ENCODE measurements at places on chromosomes 6 and 20. TPM values are rescaled to one million over a fixed set of nuclear protein-coding genes. Genes with fewer than 3 reads are reported as not detected.

The FOXF2 gene
- total RNA-seq: not detected

DNA sequence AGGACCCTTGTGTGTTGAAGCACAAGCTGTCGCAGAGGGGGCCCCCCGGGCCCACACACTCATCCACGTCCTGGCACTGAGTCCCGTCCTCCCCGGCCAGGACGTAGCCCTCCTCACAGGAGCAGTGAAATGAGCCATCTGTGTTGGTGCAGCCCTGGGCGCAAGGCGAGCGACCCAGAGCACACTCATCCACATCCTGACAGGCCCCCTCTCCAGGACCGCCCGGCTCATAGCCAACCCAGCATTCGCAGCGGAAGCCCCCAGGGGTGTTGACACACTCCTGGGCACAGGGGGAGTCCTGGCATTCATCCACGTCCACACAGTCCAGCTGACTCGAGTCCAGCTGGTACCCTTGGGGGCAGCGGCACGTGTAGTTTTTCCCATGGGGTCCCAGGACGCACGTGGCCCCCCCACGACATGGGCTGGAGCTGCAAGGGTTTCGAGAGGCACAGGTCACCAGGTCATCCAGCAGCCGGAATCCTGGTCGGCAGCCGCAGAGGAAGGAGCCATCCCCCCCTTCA is 1.2 kb downstream of the CD93 start:
- H3K36me3 ChIP-seq: no peaks in the 10 kb centered on the region
- H3K4me1 ChIP-seq: no peaks in the 10 kb centered on the region
- peak overlapping the region; percentile 95 for H3K27ac ChIP-seq

DNA sequence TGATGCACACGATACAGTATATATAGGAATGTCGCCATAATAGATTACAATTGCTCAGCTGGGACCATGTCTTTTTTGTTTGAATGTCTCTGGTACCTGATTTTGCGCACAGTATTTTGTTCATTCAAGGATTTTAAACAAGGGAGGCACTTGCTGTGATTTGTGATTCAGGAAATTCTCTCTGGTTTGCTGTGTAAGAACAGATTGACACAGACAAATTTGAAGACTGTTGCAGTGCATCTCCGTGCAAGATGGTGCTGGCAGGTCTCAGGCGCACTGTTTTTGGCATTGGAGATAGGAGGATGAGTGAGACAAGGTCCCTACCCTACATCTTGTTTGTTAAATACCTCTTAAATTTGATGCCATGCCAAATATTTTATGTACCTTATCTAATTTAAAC is 2.5 kb downstream of the MAPRE1 start:
- H3K4me1 ChIP-seq: no peaks in the 10 kb centered on the region
- H3K4me3 ChIP-seq: no peak overlapping the region
- H3K27me3 ChIP-seq: no peaks in the 10 kb centered on the region
- H3K36me3 ChIP-seq: peaks cover 10% of the 10 kb centered on the region

- H3K36me3 ChIP-seq: no peaks in the 10 kb centered on the region
- no peaks in the 10 kb centered on the region for H3K27me3 ChIP-seq
- DNase-seq: no peak
- H3K4me1 ChIP-seq: no peaks in the 10 kb centered on the region
- no peak overlapping the region for H3K4me3 ChIP-seq
These were observed 42.2 kb upstream of the IFNGR1 start for GRCh38 chr6:137261361-137261760.

DNA sequence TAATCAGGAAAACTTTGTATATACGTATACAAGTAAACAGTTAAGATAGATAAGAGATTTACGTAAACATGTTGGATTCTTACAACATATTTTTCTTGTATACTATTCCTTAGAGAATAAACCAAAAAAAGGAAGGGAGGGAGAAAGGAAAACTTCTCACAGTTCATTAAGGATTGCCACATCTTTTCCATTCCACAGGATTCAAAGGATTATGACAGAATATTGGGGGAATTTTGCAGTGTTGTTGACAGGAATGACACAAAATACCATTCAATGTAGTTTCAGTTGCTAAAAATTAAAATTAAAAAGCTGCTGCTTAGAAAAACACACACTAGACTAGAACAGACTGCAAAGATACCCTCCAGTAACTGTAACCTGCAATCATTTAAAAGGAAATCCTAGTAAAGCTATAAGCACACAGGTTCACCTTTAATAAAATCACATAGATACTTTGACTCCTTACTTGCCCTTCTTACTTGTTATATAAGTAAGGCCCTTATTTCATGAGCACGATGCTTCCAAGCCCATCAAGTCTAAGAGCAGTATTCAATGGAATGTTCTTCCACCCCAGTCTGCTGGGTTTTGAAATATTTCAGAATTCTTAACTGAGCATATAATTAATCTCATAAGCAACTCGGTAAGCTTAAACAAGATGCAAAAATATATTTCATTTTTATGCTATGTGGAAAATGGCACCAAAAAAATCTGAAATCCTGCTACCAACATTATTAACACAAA is 107.8 kb downstream of the SMLR1 start:
- H3K27ac ChIP-seq: no peak overlapping the region
- no peak for DNase-seq
- H3K4me1 ChIP-seq: no peaks in the 10 kb centered on the region
- no peaks in the 10 kb centered on the region for H3K36me3 ChIP-seq

GRCh38 chr6:152356662-152357061 is 280.5 kb downstream of the SYNE1 start:
- H3K27me3 ChIP-seq: no peaks in the 10 kb centered on the region
- H3K4me1 ChIP-seq: no peaks in the 10 kb centered on the region
- H3K4me3 ChIP-seq: no peak overlapping the region
- H3K36me3 ChIP-seq: no peaks in the 10 kb centered on the region
- no peak for DNase-seq

GRCh38 chr6:5782783-5783547 is 223.8 kb downstream of the NRN1 start:
- no peaks in the 10 kb centered on the region for H3K27me3 ChIP-seq
- H3K4me1 ChIP-seq: no peaks in the 10 kb centered on the region
- H3K4me3 ChIP-seq: no peak overlapping the region

The LHFPL5 gene
- not detected for total RNA-seq

DNA sequence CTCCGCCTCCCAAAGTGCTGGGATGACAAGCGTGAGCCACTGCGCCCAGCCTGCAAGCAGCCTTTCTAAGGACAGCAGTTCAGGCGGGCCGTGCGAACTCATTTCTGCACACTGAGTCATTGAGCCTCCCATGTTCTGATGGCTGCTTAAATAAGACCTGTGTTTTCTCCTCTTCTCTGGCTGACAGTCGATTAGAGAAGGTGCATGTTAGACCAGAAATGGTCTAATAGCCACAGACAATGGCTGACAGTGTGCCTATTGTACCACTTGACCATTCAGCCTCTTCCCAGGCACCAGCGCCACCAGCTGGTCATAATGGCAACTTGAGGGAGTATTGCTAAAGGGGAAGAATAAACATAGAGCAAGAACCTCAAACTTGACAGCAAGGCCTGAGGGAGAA is 6.2 kb downstream of the CST11 start:
- H3K27me3 ChIP-seq: no peaks in the 10 kb centered on the region
- H3K4me1 ChIP-seq: no peaks in the 10 kb centered on the region
- DNase-seq: no peak
- H3K36me3 ChIP-seq: no peaks in the 10 kb centered on the region
- no peak overlapping the region for H3K27ac ChIP-seq

DNA sequence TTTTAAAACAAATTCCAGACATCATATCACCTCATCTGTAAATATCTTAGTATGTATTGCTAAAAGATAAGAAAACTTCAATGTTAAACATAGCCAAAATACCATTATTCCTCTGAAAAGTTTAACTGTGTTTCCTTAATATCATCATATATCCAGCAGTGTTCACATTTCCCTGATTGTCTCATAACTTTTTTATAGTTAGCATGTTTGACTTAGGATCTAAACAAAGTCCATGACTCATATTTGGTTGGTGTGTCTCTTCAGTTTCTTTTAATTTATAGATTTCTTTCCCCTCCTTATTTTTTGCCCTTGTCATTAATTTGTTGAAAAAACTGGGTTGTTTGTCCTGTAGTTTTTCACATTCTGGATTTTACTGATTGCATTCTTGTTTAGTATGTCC is 163.0 kb downstream of the RPS12 start:
- H3K27me3 ChIP-seq: no peaks in the 10 kb centered on the region
- H3K4me1 ChIP-seq: no peaks in the 10 kb centered on the region
- H3K4me3 ChIP-seq: no peak overlapping the region
- DNase-seq: no peak
- no peak overlapping the region for H3K27ac ChIP-seq
- H3K36me3 ChIP-seq: no peaks in the 10 kb centered on the region

DNA sequence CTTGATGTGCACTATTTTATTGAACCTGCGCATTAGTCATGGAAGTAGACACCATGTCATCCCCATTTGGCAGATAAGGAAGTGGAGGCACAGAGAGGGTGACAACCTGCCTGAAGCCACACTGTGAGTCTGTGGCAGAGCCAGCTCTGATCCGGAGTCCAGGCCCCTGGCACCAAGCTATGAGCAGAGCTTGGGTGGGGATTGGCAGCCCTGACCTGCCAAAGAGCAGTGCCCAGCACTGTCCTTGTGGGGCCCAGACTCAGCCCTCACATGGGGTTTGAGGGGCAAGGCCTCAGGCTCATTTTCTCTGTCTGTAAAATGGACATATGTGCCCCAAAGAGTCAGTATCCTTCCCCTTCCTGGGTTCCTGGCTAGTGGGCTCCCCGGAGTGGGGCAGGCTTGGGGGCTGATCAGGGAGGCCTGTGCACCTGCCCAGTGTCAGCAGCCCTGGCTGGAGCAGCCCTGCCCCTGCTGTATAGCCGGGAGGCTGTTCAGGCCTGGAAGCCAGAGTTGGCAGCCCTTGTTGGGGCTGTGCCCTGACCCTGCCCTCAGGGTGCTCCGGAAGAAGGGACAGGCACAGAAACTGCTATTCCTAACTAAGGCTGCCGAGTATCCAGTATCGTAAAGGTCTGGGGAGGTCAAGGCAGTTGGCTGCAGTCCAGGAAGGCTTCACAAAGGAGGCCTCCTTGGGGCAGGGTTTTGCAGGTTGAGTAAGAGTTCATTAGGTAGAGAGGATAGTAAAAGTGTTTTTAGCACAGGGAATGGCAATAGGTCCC is 38.7 kb downstream of the TGM2 start:
- H3K27ac ChIP-seq: peak overlapping the region; percentile 79
- H3K4me3 ChIP-seq: no peak overlapping the region
- peaks cover 12% of the 10 kb centered on the region for H3K36me3 ChIP-seq
- H3K27me3 ChIP-seq: no peaks in the 10 kb centered on the region
- DNase-seq: peak; percentile 71
- H3K4me1 ChIP-seq: no peaks in the 10 kb centered on the region

- H3K4me1 ChIP-seq: no peaks in the 10 kb centered on the region
- H3K27ac ChIP-seq: no peak overlapping the region
- H3K36me3 ChIP-seq: no peaks in the 10 kb centered on the region
- DNase-seq: peak; percentile 74
These were observed 19.9 kb downstream of the ZKSCAN8 start for GRCh38 chr6:28161410-28162079.

The FAXC gene
- not detected for total RNA-seq

GRCh38 chr6:79808921-79809320 is 138.4 kb downstream of the ELOVL4 start:
- no peak for DNase-seq
- no peaks in the 10 kb centered on the region for H3K4me1 ChIP-seq
- no peak overlapping the region for H3K27ac ChIP-seq
- H3K36me3 ChIP-seq: no peaks in the 10 kb centered on the region
- H3K4me3 ChIP-seq: no peak overlapping the region
- no peaks in the 10 kb centered on the region for H3K27me3 ChIP-seq

The APCDD1L gene
- not detected for total RNA-seq

DNA sequence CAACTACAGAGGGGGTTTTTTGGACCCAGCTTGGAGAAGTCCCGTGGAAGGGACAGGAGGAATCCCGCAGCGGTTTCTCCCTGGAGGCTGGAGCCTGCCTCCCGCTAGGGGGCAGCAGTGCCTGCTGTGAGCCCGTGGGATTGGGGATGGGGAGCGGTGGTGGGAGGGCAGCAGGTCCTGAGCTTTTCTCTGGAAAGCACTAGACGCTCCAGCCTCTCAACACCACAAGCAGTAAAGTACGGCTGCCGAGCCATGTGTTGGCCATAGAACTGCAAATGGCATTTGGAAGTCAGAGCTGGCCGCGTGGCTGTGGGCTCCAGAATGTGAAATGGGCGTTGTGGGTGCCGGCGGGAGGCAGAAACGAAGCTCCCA is 47.8 kb downstream of the GMPR start:
- DNase-seq: no peak
- no peaks in the 10 kb centered on the region for H3K4me1 ChIP-seq
- no peaks in the 10 kb centered on the region for H3K36me3 ChIP-seq
- H3K4me3 ChIP-seq: no peak overlapping the region
- no peak overlapping the region for H3K27ac ChIP-seq

DNA sequence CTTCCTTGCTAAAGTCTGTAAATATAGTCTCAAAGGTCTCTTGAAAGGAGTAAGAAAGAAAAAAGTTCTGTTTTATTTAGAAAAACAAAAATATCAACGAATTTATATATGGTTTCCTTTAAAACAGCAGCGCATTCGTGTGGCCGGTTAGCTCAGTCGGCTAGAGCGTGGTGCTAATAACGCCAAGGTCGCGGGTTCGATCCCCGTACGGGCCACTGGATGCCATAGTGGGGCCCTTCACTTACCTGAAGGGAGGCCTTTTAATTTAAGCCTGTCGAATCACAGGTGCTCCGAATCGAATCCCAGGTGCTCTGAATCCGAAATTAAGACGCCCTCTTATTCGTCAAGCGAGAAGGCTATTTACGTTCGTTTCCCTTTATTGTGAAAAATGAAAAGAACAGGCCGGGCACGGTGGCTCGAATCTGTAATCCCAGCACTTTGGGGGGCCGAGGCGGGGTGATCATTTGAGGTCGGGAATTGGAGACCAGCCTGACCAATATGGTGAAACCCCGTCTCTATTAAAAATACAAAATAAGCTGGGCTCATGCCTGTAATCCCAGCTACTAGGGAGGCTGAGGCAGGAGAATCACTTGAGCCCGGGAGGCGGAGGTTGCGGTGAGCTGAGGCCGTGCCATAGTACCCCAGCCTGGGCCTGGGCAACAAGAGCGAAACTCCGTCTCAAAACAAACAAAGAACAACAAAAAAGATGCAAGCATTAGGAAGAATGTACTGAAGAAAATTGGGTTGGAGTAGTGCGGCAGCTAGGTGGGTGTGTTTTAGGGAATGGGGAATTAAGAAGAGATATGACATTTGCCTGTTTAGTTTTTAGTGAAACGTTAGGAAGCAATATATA is 195.8 kb upstream of the ZNF184 start:
- no peak overlapping the region for H3K4me3 ChIP-seq
- no peaks in the 10 kb centered on the region for H3K36me3 ChIP-seq
- no peaks in the 10 kb centered on the region for H3K4me1 ChIP-seq
- peaks cover 27% of the 10 kb centered on the region for H3K27me3 ChIP-seq

GRCh38 chr20:24109537-24109936 is 121.0 kb upstream of the GGTLC1 start:
- H3K4me1 ChIP-seq: no peaks in the 10 kb centered on the region
- H3K36me3 ChIP-seq: no peaks in the 10 kb centered on the region
- H3K27me3 ChIP-seq: no peaks in the 10 kb centered on the region
- H3K27ac ChIP-seq: no peak overlapping the region

The MYO6 gene
- total RNA-seq: 28.3 TPM

DNA sequence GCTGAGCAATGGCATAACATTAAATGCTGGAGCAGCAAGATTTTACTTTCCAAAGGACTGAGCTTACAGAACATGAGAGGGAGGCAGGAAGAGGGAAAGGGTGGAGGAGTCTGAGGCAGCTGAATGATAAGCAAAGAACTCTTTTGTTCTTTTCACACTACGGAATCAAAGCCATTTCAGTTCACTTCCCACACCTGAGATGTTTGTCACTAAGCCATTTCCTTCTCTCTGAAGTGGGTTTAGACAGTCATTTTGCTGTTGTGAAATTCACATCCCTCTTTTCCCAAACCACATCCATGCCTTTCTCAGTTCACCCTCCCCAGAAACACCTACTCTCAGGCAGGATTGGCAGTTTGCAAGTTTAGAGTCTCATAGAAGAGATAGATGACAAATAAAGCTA is 267.9 kb downstream of the ADGRG6 start:
- H3K4me1 ChIP-seq: no peaks in the 10 kb centered on the region
- no peak overlapping the region for H3K27ac ChIP-seq
- H3K36me3 ChIP-seq: no peaks in the 10 kb centered on the region
